ENCODE measurements at places on chromosomes 5 and 9. TPM values are rescaled to one million over a fixed set of nuclear protein-coding genes. Genes with fewer than 3 reads are reported as not detected.

Gene ELL2
- polyA plus RNA-seq, result 60.0 TPM

Gene NKD2
- 0.48 TPM for polyA plus RNA-seq

Gene MYORG
- polyA plus RNA-seq, result 1.7 TPM

Gene NRARP
- polyA plus RNA-seq, result not detected

Gene PCDHA12
- polyA plus RNA-seq, result 1.1 TPM

Gene SPATA31E1
- not detected for polyA plus RNA-seq

Gene TOR1B
- polyA plus RNA-seq, result 4.2 TPM

Gene SPINK6
- 2,131 TPM for polyA plus RNA-seq

Gene JAKMIP2
- polyA plus RNA-seq, result 63.1 TPM

Gene PTGES
- polyA plus RNA-seq, result not detected

Gene EXD3
- not detected for polyA plus RNA-seq

Gene SUSD3
- not detected for polyA plus RNA-seq

Gene PRDM9
- polyA plus RNA-seq, result not detected

Gene CDC20B
- polyA plus RNA-seq, result not detected

Gene PCDHA9
- polyA plus RNA-seq, result 0.16 TPM

Gene ZNF300
- 4.3 TPM for polyA plus RNA-seq

Gene SLC34A3
- polyA plus RNA-seq, result not detected

Gene PLEKHG4B
- 0.19 TPM for polyA plus RNA-seq

Gene F2RL2
- not detected for polyA plus RNA-seq

Gene SLC22A4
- 2.4 TPM for polyA plus RNA-seq

Gene SOHLH1
- 1.4 TPM for polyA plus RNA-seq

Gene CAVIN4
- polyA plus RNA-seq, result 0.11 TPM

Gene ARHGEF28
- 2.6 TPM for polyA plus RNA-seq

Gene ACTBL2
- polyA plus RNA-seq, result not detected

Gene SLC6A19
- not detected for polyA plus RNA-seq

Gene OGN
- 13.1 TPM for polyA plus RNA-seq

Gene ZNF483
- polyA plus RNA-seq, result 10.0 TPM

Gene THOC3
- polyA plus RNA-seq, result 26.5 TPM

Gene HDHD3
- polyA plus RNA-seq, result 8.8 TPM

Gene APBB3
- polyA plus RNA-seq, result 19.0 TPM

Gene LCN1
- polyA plus RNA-seq, result not detected

Gene HCN1
- 103 TPM for polyA plus RNA-seq

Gene C9
- 0.08 TPM for polyA plus RNA-seq

Gene ARL10
- polyA plus RNA-seq, result 1.1 TPM

Gene MARCHF11
- polyA plus RNA-seq, result not detected

Gene SAXO1
- polyA plus RNA-seq, result not detected

Gene OTULINL
- 1.3 TPM for polyA plus RNA-seq

Gene GLRA1
- 0.35 TPM for polyA plus RNA-seq

Gene RNF44
- polyA plus RNA-seq, result 6.7 TPM

Gene IL7R
- not detected for polyA plus RNA-seq

Data from Purkinje cell (primary cell).